ENCODE measurements at places on chromosomes 7 and 10. TPM values are rescaled to one million over a fixed set of nuclear protein-coding genes. Genes with fewer than 3 reads are reported as not detected.

DNA sequence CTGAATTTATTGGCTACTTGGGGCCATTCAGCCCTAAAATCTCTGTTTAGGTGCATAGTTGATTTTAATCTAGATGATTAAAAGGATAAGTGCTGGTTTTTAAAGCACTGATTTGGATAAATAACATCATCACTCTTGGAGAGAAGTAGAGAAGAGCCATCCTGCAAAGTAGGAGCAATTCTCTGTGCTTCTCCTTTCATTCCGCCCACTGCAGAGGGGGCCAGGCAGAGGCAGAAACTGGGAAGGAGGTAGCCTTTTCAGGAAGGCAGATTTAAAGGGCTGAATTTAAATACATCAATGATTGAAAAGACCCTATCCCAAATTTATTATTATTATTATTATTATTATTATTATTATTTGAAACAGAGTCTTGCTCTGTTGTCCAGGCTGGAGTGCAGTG is 14.1 kb downstream of the MAP3K8 start:
- DNase-seq, result no peak

DNA sequence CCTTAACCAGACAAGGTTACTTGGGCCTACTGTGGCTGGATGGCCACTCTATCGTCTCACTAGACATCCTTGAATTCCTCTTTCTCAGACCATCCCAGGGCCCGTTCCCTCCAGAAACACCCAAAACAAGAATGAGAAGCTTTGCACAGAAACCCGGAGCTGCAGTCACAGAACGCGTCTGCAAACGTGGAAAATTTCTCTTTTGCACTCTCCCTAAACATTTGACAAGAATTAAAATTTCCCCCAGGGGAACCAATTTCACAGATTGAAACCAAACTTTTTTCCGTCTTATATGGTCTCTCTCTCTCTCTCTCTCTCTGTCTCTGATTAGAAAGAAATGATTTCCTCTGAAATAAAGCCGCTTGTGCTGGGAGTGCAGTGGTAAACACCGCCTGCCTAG is 120.7 kb downstream of the MKX start:
- no peak for DNase-seq

- no peak for DNase-seq
These were observed 6.6 kb downstream of the CPA2 start for GRCh38 chr7:130273081-130273932.

- DNase-seq, result no peak
These were observed 18.2 kb downstream of the NT5C3A start for GRCh38 chr7:33044401-33044718.

- DNase-seq, result no peak
These were observed 222.9 kb upstream of the SH2B2 start for GRCh38 chr7:102063690-102064180.

DNA sequence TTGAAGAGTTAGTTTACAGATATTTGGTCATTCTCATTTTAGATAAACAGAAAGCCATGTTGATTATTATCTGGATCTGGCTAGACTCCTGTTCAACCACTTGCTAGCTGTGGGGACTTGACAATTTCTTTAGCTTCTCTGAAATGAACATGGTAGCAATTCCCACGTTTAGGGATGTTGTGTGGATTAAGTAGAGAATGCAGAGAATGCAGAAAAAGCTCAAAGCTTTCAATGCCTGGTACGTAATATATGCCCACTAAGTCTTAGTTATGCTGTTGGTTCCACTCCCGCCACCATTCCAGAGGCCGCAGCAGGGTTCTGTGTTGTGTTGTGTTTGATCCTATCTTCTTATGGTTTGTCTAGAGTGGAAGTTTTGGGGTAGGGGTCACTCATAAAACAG is 39.2 kb upstream of the RPA3 start:
- no peak for DNase-seq

GRCh38 chr10:116849248-116850057 is at the start of gene ENO4:
Gene ENO4 (plus strand): TSS chr10:116849499. CDS start chr10:116849567, 68 bp downstream.
- peak; percentile 77 for DNase-seq

DNA sequence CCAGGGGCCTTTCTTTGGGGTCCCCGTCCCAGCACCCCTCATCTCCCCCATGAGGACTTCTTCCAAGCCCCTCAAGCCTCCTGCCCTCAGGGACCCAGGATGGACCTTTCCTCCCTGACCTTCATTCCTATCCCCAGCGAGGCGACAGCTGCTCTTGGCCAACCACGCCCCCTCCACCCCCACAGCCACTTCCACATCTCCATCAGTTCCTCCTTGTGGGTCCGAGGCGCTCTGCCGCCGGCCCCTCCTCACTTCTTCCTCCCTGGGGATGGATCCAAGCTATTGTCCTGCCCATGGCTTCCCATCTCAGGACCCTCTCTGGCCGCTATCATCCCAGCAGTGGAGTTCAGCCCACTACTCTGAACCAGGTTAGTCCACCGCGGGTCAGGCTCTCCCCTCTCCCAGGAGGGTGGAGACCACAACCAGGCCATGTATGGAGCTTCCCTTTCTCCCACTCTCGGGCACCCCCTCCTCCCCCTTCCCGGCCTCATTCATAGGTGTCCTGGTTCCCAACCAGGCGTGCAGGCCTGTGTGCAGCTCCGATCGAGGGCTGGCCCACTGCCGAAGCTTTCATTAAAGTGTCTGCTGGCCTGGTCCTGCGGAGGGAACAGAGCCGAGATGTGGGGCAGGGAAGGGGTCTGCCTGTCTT is 1.7 kb upstream of the SH2B2 start:
- peak; percentile 70 for DNase-seq

Gene LRIT1
- polyA plus RNA-seq, result not detected

Gene PRF1
- polyA plus RNA-seq, result 1.9 TPM

Gene EIF5AL1
- polyA plus RNA-seq, result 1.7 TPM

Gene CCT6A
- 40.3 TPM for polyA plus RNA-seq

Gene NRCAM
- polyA plus RNA-seq, result 0.75 TPM

Gene EN2
- polyA plus RNA-seq, result not detected

Gene WASL
- polyA plus RNA-seq, result 2.0 TPM
